ENCODE measurements at places on chromosomes 12 and 14.

GRCh38 chr14:20811986-20812975 lies 9.6 kb upstream of the RNASE1 start:
- no peak for DNase-seq

DNA sequence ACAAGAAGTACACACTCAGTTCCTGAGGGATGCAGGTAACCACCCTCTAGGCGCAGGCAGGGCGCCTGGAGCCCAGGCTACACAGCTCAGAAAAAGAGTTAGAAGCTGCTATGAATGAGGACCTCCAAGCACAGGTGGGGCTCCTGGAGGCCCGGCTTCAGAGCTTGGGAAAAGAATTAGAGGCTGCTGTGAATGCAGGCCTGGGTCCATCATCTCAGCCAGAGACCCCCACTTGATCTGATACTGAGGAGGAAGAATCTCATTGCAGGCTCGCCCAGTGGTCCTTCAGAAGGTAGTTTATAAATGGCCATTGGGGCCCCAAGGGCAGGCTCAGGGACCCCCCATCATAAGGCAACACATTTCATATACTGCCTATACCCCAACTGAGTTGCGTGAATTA lies 556.4 kb downstream of the SLC6A15 start:
- no peak for DNase-seq

- DNase-seq: no peak
Observed at GRCh38 chr14:106062502-106063272, 536.3 kb downstream of the TMEM121 start.

DNA sequence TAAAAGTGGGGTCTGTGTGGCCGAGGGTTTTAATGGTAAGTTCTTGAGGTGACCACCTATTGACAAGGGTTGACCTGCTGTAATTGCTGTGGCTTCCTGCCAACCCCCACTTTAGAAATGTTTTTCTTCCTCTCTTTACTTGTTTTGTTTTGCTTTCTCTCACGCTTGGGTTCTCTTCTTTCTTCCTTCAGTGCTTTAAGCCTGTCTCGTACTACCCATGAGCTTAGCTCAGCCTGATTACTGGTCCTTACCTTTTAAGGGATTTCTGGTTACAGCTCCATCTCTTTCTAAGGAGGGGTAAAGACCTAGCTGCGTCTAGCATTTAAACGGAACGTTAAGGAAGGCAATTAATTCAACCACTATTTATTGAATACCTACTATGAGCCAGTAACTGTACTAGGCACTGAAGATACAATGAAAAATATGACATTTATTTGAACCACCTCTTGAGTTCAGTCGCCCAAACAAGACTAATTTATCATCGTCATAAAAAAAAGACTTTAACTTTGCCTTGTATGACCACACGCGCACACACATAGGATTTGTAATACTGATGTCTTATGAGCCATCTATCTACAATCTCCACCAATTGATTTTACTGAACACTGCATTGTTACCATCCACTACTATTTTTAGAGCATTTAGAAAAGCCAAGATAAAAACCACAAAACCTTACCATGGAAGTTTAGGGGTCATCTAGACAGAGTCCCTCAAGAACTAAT lies 888 bp upstream of the PPP1R12A start:
- DNase-seq: no peak

- DNase-seq: no peak
Observed at GRCh38 chr14:78933166-78933565, 763.0 kb downstream of the NRXN3 start.

- no peak for DNase-seq
Observed at GRCh38 chr12:114678028-114678427, 5.9 kb downstream of the TBX3 start.

GRCh38 chr14:78048120-78048519 lies 122.1 kb upstream of the NRXN3 start:
- DNase-seq: no peak

- DNase-seq: no peak
Observed at GRCh38 chr12:93962336-93962735, 186.0 kb upstream of the PLXNC1 start.

DNA sequence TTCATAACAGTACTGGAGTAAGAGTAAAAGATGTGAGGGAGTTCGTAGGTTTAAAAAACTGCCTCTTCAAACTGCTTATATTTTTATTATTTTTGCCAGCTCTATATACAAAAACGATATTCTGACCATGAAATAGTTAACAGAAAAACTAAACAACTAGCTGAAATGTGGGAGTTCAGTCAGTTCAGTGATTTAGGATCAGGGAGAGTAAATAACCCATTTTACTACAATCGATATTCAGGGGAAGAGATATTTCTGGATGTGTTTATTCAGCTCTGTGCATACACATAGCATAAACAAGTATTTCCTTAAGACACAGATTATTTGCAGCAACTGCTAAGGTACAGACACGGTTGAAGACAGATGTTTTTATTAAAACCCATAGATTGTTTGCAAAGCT lies 470.9 kb downstream of the TMTC2 start:
- DNase-seq: no peak

- no peak for DNase-seq
Observed at GRCh38 chr14:26820138-26820537, 222.3 kb upstream of the NOVA1 start.

- no peak for DNase-seq
Observed at GRCh38 chr12:27123642-27124041, 41.3 kb upstream of the C12orf71 start.

DNA sequence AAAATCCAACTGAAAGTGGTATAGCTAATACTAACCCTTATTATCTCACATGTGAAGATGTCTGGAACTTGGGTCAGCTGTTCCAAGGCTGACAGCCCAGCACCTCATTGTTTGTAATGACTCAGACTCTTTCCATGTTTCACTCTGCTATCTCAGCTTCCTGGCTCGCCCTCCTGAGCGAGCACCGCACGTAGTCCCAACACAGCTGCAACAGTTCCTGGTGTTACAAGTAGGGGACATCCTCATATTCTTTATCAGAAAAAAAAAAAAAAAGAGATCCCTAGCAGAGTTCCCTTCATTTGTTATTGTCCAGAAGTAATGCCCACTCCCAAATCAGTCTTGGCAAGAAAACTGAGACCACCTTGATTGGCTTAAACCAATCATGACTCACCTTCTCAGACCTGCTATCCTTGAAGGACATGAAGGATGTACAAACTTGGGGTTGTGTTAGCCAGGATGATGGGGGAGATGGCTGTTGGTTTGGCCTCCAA lies 92.5 kb downstream of the ADCK1 start:
- no peak for DNase-seq

GRCh38 chr12:31818623-31819268 lies 89.9 kb upstream of the AMN1 start:
- DNase-seq: no peak

DNA sequence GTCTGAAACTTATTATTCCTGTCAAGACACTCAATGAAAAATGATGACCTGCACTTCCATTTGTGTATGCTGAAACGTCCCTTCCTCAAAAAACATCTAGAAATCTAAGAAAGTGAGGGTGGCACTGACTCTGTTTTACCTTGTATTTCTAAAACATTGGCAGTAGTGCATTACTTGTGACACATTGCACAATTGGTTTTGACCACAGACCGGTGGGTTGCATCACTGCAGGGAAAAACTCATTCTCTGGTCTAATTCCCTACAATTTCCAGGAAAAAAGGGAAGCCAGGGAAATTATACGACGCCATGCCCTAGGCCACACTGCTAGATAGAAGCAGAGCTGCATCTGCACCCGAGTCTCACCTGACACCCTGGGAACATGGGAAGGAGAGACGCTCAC lies 156.7 kb downstream of the NTF3 start:
- no peak for DNase-seq

GRCh38 chr14:103155010-103155409 lies 31.7 kb downstream of the TNFAIP2 start:
- no peak for DNase-seq

- DNase-seq: no peak
Observed at GRCh38 chr14:95850429-95850828, 26.2 kb upstream of the TUNAR start.

DNA sequence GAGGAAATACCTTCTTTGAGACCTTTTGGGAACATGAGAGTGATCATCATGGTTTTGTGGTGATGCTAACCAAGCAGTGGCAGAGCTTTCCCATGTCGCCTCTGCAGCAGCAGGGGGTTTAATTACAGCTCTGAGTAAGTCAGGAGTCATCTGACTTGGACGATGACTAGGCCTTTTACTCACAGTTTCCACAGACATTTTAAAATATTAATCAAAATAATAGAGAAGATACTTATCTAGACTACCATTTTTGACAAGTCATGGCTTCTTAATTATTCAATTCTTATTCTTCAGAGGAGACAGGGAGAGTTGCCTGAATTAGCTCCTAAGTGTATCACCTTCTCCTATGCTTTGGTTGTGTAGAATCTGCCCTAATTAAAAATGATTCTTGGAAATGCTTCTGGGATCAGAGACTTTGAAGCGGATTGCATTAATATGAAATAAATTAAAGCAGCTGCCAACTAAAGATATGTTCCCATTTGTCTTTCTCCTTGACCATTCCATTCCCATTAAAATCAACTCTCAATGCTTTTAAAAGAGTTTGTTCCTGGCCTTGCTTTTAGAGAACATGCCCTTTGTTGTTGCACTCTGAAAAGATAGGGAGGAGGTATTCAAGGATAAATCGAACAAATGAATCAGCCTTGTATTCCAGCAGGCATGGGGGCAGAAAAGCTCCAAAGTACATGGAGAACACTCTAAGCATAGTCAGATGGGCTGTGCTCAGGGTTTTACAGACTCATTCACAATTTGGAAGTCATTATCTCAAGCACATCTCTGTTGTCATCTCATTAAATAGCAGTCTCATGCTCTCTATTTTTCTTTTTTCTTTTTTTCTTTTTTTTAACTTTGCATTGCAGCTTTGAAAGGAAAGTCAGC lies 7.7 kb upstream of the IFNG-AS1 start:
- DNase-seq: no peak

DNA sequence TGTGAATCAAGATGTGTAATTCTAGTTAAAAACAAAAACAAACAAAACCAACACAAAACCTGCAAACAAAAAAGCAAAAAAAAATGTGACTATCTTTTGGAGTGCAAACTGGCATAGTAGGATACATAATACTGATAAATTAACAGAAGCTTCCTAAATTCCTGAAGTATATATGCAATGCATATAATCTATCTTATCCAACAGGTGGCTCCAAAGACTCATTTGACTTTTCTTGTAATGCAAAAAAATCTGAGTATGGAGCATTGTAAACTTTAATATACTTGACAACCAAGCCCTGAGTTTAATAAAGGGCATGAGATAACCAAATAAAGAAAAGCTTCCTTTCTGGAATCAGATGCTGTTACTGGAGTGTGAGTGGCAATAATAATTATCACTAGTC lies 1003.6 kb downstream of the FSCB start:
- DNase-seq: no peak

- DNase-seq: no peak
Observed at GRCh38 chr14:26935733-26936132, 337.9 kb upstream of the NOVA1 start.

DNA sequence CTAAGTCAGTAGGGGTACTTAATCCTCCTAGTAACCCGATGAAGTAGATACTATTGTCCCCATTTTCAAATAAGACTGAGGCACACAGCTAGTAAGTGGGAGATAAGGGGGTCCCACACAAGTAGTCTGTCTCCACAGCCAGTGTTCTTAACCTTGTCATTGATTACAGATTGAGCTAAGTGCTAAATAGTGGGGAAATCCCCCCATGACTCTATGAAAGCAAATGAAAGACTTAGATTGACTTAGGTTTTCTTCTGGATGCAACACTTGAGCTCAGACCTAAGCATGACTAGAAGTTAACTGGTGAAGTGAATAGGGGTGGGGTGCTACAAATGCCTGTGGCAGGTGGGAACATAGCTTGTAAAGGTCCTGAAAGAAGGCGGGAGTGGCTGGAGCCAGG lies 73.8 kb downstream of the SYNE2 start:
- DNase-seq: no peak

DNA sequence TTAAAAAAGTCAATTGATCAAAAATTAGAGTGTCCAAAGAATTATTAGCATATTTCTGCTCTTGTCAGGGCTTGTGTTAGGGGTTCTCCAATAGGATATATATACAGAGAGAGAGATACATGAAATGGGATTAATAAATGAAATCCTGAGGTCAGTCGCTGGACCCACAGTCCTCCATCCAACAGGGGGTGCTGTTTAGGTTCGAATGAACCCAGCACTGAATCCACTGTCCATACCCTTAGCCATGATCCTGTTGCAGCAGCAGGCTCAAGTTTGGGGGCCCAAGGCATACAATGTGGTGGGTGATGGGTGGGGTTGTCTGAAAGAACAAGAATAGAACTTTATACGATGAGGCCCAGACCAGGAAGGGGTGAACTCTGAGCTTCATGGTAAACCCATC lies 780 bp upstream of the MYO1H start:
- no peak for DNase-seq

- no peak for DNase-seq
Observed at GRCh38 chr14:94665121-94665520, 52.9 kb downstream of the SERPINA3 start.

- DNase-seq: no peak
Observed at GRCh38 chr14:48289701-48290100, 614.3 kb upstream of the MDGA2 start.

DNA sequence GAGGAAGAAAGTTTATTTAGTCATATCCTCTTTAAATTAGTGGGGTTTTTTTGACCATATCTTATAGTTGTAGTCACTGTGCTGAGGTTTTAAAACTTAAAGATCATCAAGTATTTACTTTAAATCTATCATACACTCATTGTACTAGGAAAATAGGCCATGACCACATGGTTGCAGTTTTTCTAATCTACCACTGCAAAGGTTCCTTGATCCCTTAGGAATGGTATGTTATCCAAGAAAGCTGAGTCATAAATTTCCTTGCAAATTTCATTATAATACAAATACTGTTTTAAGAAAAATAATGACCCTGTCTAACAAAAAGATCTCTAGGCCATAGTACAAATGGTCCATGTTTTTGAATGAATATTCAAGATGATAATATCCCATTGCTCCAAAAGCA lies 74.7 kb downstream of the DBX2 start:
- no peak for DNase-seq

GRCh38 chr12:97753332-97753731 lies 290.7 kb downstream of the RMST start:
- no peak for DNase-seq

- DNase-seq: no peak
Observed at GRCh38 chr12:52867642-52868041, 18.8 kb upstream of the KRT78 start.

DNA sequence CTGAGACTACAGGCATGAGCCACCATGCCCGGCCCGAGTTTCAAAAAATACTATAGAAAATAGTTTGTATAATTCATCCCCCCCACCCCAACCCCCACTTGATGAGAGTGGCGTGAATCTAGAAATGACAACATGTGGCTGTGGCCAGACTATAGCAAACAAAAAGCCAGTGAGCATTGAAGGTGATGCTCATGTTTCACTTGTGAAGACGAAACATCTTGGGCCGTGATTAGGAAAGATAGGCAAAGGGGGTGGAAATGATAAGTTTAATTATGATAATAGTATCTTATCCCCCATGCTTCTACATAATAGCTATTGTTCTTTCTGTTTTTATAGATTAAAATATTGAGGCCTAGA lies 8.5 kb downstream of the BORCS5 start:
- DNase-seq: no peak

Measured in right renal cortex interstitium (tissue), 3 donors.